Mesenchymal stem cell (in vitro differentiated cells and primary cell): ENCODE measurements at places on chromosomes 11 and 22.
A peak's percentile ranks its signal among the peaks of the same experiment; 100 is the strongest.

DNA sequence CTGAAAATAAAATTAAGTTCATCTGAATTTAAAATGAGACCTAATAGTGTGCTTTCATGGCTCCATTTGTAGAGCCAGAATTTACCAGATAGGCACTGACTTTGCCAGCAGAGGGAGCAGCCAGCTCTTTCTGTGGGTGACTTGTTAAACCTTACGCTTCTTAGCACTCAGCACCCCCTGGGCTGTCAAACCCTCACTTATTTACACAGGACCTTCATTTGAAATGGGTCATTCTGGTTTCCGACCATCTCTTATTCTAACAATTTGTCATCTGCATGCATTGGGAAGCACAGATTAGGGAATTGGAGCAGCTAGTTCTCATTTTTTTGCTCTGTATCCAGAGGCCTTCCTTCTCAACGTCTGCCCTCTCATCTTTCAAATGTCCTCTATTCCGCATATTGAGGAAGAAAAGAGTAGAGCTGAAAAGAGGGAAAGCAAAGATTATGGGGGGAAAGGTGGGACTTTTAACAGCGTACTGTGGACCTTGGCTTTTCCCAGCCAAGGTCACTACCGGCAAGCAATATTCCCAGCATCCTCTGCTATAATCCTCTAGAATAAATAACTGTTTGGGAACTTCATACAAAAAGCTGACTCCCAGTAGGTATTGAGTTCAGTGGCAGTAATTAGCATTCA is 3.1 kb downstream of the ASRGL1 start:
- no peak overlapping the region for H3K27ac ChIP-seq
- peak; percentile 61 for DNase-seq
- H3K4me3 ChIP-seq: no peak overlapping the region
- H3K36me3 ChIP-seq: no peaks in the 10 kb centered on the region
- H3K27me3 ChIP-seq: peaks cover 24% of the 10 kb centered on the region

DNA sequence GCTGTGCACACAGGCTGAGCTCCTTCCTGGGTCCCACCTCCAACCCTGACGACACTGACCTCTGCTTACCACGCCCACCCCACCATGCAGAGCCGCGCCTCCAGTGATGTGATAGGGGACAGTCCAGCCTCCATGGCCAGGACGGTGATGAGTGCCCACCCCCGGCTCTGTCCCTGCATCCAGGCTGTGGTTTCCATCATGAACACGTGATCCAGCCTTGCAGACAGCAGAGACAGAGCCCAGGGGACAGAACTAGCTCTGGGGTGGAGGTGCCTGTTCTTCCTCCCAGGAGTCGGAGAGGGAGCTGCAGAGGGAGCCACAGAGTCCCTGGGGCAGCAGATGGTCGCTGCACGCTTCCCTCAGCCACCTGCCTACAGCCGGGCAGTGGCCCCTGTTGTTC is 42.6 kb upstream of the IGSF9B start:
- no peaks in the 10 kb centered on the region for H3K27me3 ChIP-seq
- no peak overlapping the region for H3K4me3 ChIP-seq
- no peak for DNase-seq
- H3K4me1 ChIP-seq: no peaks in the 10 kb centered on the region
- H3K36me3 ChIP-seq: no peaks in the 10 kb centered on the region

DNA sequence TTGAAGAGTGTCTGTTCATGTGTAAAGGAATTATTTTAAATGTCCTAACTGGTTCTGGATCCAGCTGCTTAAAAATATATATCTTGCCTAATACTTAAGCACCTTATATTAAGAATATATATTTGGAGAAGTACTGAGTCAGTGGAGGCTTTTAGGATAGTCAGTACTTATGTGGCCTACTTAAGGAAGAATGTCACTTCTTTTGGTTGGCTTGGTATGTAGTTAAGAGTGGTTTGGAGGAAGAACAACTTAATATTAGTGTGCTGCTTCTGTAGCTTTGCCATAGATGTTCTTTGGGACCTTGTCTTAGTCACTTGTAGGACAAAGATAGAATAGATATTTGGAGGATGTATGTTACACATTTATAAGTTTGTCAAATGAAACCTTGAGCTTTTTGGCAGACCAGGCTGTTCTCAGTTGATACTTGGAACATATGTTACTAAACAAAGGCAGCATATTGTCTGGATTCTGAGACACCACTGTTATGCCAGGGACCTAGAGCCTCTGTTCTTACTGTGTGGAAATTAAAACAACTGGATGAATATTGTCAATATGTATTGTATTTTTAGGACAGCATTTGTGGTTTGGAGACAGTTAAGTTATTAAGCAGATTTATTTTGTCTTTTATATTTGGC is 4.9 kb downstream of the HIPK3 start:
- no peak overlapping the region for H3K27ac ChIP-seq
- no peaks in the 10 kb centered on the region for H3K27me3 ChIP-seq
- peaks cover 3% of the 10 kb centered on the region for H3K4me1 ChIP-seq
- no peak overlapping the region for H3K4me3 ChIP-seq
- H3K36me3 ChIP-seq: no peaks in the 10 kb centered on the region

GRCh38 chr11:61174273-61174672 is 13.0 kb upstream of the VPS37C start:
- H3K36me3 ChIP-seq: no peaks in the 10 kb centered on the region
- H3K4me1 ChIP-seq: no peaks in the 10 kb centered on the region
- H3K27ac ChIP-seq: no peak overlapping the region
- H3K27me3 ChIP-seq: peaks cover 51% of the 10 kb centered on the region

- no peak overlapping the region for H3K4me3 ChIP-seq
- H3K4me1 ChIP-seq: no peaks in the 10 kb centered on the region
- no peak for DNase-seq
- H3K36me3 ChIP-seq: no peaks in the 10 kb centered on the region
Observed at GRCh38 chr11:22246992-22247391, 54.1 kb downstream of the ANO5 start.

DNA sequence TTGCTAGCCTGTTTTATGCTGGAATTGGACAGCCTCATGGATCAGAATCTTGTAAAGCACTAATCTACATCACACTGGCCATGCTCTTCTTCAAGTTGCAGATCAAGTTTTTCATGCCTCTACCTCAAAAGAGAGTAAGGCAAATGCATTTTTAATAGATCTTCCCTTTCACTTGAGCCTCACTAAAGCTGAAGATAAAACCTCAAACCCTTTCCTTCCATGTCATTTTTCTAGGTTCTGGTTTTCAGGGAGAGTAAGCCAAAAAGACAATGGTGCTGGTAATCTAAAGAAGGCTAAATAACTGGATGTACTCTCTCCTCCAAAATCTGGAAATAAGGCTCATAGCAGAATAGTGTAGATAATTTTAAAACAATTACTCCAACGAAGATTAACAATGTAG is 28.3 kb downstream of the POU2AF1 start:
- H3K27me3 ChIP-seq: no peaks in the 10 kb centered on the region
- H3K27ac ChIP-seq: no peak overlapping the region

DNA sequence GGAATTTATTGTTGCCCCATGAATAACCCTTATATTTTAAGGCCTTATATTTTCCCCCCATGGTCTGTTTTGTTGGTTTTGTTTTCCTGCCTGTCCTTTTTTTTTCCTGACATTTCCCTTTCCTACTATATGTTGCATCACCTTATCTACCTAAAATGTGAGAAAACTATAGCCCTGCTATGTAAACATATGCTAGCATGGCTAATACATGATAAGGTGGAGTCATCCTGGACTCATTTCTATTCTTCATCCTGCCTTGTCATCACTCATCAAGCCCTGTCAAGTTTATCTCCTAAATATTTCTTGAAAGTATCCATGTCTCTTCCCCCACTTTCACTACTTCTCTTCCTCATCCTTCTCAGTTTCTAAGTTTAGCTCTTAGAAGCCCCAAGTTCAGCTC is 2168.8 kb upstream of the RAG2 start:
- no peak overlapping the region for H3K4me3 ChIP-seq
- H3K27me3 ChIP-seq: no peaks in the 10 kb centered on the region
- no peak for DNase-seq
- H3K4me1 ChIP-seq: no peaks in the 10 kb centered on the region

DNA sequence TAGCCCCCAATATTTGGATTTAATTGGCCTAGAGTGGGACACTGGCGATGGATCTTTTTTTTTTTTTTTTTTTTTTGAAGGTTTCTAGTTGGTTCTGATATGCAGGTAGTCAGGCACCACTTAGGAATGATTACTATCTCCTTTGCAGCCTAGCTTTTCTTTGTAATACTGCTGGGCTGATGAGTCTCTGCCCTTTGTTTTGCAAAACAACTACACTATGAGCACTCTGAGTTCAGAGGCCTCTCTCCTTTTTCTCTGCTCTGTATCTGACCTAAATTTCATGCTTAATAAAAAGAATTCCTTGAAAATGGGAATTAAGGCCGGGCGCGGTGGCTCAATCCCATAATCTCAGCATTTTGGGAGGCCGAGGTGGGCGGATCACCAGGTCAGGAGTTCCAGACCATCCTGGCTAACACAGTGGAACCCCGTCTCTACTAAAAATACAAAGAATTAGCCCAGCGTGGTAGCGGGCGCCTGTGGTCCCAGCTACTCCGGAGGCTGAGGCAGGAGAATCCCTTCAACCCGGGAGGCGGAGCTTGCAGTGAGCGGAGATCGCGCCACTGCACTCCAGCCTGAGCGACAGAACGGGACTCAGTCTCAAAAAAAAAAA is 1312.3 kb downstream of the FAM181B start:
- no peak overlapping the region for H3K4me3 ChIP-seq
- H3K27ac ChIP-seq: no peak overlapping the region
- DNase-seq: no peak
- no peaks in the 10 kb centered on the region for H3K36me3 ChIP-seq
- H3K27me3 ChIP-seq: no peaks in the 10 kb centered on the region

DNA sequence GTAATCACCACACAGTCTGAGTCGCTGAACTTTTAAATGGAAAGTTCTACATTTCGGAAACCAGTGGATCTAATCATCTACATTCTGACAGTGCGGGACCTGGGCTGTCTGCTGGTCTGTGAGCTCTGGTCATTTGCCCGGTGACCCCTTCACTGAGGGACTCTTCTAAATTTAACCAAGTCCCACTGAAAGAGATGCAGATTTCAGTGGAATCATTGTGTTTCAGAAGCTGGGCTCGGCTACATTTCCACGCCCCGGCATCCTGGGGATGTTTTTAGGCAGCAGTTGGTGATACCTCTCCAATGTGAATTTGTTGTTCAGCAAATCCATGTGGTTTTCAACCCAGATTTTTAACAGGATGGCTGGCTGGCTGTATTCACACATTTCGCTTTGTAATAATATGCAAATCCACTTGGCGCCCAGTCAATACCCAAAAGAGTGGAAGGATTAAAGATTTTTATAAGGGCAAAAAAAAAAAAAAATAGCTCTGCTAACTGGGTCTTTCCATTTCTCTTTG is 145.5 kb upstream of the RASSF10 start:
- peaks cover 42% of the 10 kb centered on the region for H3K36me3 ChIP-seq
- H3K27me3 ChIP-seq: no peaks in the 10 kb centered on the region
- H3K4me1 ChIP-seq: peaks cover 7% of the 10 kb centered on the region
- H3K27ac ChIP-seq: peak overlapping the region; percentile 33
- H3K4me3 ChIP-seq: no peak overlapping the region

- H3K4me3 ChIP-seq: no peak overlapping the region
- no peak for DNase-seq
- H3K36me3 ChIP-seq: no peaks in the 10 kb centered on the region
- peaks cover 30% of the 10 kb centered on the region for H3K27me3 ChIP-seq
- no peak overlapping the region for H3K27ac ChIP-seq
- peaks cover 13% of the 10 kb centered on the region for H3K4me1 ChIP-seq
Observed at GRCh38 chr11:119473226-119473625, 50.3 kb upstream of the THY1 start.

DNA sequence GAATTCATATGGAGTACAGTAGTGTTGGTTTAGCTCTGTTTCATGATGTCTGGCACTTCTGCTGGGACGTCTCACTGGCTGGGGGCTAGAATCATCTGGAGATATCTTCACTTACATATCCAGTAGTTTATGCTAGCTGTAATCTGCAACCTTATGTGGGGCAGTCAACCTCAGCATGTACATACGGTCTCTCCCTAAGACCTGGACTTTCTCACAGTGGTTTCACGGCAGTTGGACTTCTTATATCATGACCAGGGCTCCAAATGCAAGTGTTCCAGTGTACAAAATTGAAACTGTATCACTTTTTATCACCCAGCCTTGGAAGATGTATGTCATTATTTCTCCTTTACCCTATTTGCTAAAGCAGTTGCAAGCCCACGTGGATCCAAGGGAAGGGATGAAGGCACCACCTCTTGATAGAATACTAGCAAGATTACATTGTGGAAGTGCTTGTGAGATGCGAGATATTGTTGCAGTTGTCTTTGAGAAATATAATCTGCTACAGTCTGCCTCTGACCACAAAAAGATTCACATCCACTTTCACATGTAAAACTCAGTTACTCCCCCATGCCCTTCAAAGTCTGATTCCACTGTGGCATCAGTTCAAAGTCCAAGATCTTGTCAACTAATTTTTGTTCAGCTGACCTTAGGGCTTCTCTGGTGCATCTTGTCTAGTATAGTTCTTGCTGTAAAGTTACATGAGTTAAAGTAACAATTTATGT is 316.6 kb upstream of the NCAM1 start:
- H3K27me3 ChIP-seq: no peaks in the 10 kb centered on the region

- H3K27ac ChIP-seq: peak overlapping the region; percentile 94
- peaks cover 30% of the 10 kb centered on the region for H3K4me1 ChIP-seq
- H3K4me3 ChIP-seq: peak overlapping the region; percentile 99
- no peaks in the 10 kb centered on the region for H3K27me3 ChIP-seq
Observed at GRCh38 chr11:76782531-76783293, 444 bp upstream of the TSKU start.
